ENCODE measurements at places on chromosomes 3 and 15.
A peak's percentile ranks its signal among the peaks of the same experiment; 100 is the strongest.

- DNase-seq, result no peak
Observed at GRCh38 chr15:82532383-82532990, 7.8 kb downstream of the RPS17 start.

GRCh38 chr3:149038322-149038721, 47.0 kb downstream of the GYG1 start:
- no peak for DNase-seq

DNA sequence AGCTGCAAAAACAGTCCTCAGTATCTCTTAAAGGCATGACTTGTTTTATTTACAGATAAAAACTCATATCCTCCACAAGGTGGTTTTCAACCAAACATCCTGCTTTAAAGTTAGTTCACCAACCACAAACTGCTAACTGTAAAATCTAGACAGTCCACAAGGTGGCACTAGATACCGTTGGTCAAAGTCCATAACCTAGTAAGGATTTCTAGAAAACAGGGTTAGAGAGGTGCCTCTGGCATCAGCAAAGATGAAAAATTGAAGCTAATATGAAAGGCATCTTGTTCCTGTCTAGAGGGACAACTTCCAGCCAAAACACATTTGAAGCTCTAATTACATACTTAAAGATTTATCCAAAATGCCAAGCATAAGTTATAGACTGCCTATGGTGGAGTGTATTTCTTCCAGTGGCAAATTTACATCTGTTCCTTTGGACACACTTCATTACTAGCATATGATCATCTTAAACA, 56.0 kb downstream of the ZMAT3 start:
- DNase-seq, result peak; percentile 69

GRCh38 chr3:58025406-58025805, 17.2 kb downstream of the FLNB start:
- DNase-seq, result no peak

GRCh38 chr3:155286736-155287135, 6.7 kb downstream of the STRIT1 start:
- no peak for DNase-seq

Data from HS-5 (cell line).